ENCODE measurements at places on chromosomes 5 and 9. TPM values are rescaled to one million over a fixed set of nuclear protein-coding genes. Genes with fewer than 3 reads are reported as not detected.

- no peak overlapping the region for H3K4me3 ChIP-seq
- no peak overlapping the region for H3K27ac ChIP-seq
- H3K36me3 ChIP-seq, result no peaks in the 10 kb centered on the region
- H3K27me3 ChIP-seq, result no peaks in the 10 kb centered on the region
- no peak for DNase-seq
- H3K4me1 ChIP-seq, result no peaks in the 10 kb centered on the region
Measured at GRCh38 chr5:137372773-137373160, 126.4 kb downstream of the SPOCK1 start.

GRCh38 chr5:122846051-122846550, 688 bp downstream of the SNX24 start:
- peak overlapping the region; percentile 67 for H3K4me3 ChIP-seq
- H3K36me3 ChIP-seq, result no peaks in the 10 kb centered on the region
- DNase-seq, result no peak
- H3K27me3 ChIP-seq, result no peaks in the 10 kb centered on the region
- H3K4me1 ChIP-seq, result no peaks in the 10 kb centered on the region
- H3K27ac ChIP-seq, result no peak overlapping the region

- H3K27ac ChIP-seq, result no peak overlapping the region
- no peaks in the 10 kb centered on the region for H3K4me1 ChIP-seq
- no peak for DNase-seq
Measured at GRCh38 chr9:117903453-117903852, 199.2 kb downstream of the TLR4 start.

GRCh38 chr5:172881691-172882370, 47.8 kb downstream of the ERGIC1 start:
- no peaks in the 10 kb centered on the region for H3K27me3 ChIP-seq
- peaks cover 3% of the 10 kb centered on the region for H3K4me1 ChIP-seq
- H3K4me3 ChIP-seq, result no peak overlapping the region

DNA sequence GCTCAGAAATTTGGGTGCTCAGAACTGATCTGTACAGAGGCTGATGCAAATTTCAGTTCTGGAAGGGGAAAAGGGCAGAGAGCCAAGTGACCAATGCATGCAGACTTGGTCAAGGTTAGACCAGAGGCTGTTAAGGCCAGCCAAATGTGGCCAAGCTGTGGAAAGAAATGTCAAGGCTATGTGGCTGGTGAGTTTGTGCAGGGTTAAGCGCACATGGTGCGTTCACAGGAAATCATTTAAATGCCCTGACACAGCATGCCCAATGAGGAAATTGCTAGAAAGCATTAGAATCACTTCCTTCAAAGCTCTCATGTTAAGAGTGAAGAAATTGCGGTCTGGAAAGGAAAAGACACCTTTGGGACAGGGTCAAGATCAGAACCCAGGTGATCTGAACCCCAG, 58.0 kb downstream of the PTPN3 start:
- H3K4me3 ChIP-seq, result no peak overlapping the region
- no peak for DNase-seq
- peaks cover 3% of the 10 kb centered on the region for H3K36me3 ChIP-seq
- no peaks in the 10 kb centered on the region for H3K4me1 ChIP-seq
- H3K27ac ChIP-seq, result no peak overlapping the region
- H3K27me3 ChIP-seq, result no peaks in the 10 kb centered on the region

- H3K4me1 ChIP-seq, result no peaks in the 10 kb centered on the region
- no peak overlapping the region for H3K4me3 ChIP-seq
- H3K27me3 ChIP-seq, result no peaks in the 10 kb centered on the region
- no peak overlapping the region for H3K27ac ChIP-seq
- H3K36me3 ChIP-seq, result no peaks in the 10 kb centered on the region
Measured at GRCh38 chr5:60372786-60373185, 327.2 kb downstream of the DEPDC1B start.

- H3K27me3 ChIP-seq, result no peaks in the 10 kb centered on the region
- no peak within 1 kb of the TSS for H3K4me3 ChIP-seq
- DNase-seq, result peak; percentile 65
- no peaks in the 10 kb centered on the region for H3K36me3 ChIP-seq
Measured at GRCh38 chr9:114930056-114930812, at the start of gene TNFSF8. Gene TNFSF8 (minus strand): TSS chr9:114930591. CDS start chr9:114930303, 288 bp downstream.

DNA sequence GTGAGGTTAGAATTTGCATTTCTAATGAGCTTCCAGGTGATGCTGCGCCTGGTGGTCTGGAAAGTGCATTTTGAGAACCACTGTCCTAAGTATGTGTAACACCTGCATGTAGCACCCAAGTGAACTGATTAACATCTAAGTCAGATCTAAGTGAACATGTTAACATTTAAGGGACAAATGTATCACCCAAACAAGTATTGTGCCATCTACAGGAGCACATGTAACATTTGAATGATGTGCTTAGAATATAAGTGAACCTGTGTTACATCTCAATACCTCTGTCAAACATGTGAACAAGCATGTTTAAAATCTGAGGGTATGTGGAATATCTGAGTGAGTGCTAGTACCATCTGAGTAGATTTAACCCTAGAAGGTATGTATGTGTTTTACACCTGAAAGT, 68.7 kb downstream of the PLPPR1 start:
- DNase-seq, result no peak
- no peaks in the 10 kb centered on the region for H3K36me3 ChIP-seq
- no peak overlapping the region for H3K27ac ChIP-seq
- no peaks in the 10 kb centered on the region for H3K4me1 ChIP-seq
- no peaks in the 10 kb centered on the region for H3K27me3 ChIP-seq

DNA sequence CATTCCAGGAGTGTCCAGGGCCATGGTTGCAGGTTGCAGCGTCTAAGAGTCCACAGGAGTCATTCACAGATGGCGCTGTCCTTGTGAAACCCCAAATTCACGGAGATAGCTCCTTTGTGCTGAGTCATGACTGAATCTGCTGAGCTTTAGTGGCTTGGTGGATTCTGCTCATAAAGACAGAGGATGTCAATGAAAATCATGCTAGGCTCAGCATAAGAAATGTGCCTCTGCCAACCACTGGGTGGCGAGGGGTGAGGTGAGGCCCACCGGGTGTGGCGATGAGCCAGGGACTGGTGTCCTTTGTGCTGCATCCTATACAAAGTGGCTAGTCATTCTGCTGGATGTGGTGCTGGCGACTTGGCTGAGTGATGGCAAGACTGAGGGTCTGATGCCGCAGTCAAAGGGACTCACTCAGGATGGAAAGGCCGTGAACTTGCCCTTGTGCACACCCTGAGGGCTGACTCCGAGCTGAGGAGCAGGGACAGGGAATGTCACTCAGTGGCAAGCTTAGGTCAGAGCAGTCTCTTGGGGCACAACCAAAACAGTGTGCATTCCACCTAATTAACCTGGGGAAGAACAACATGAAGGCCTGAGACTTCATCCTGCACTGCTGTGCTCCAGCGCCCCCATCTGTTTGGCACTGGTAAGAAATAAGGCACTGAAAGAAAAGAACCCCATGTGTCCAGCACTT, 71.5 kb downstream of the DAP start:
- no peak overlapping the region for H3K27ac ChIP-seq
- H3K27me3 ChIP-seq, result no peaks in the 10 kb centered on the region
- no peak overlapping the region for H3K4me3 ChIP-seq
- DNase-seq, result no peak
- no peaks in the 10 kb centered on the region for H3K36me3 ChIP-seq

GRCh38 chr5:59746241-59746765, 147.2 kb downstream of the PDE4D start:
- H3K27me3 ChIP-seq, result no peaks in the 10 kb centered on the region
- H3K27ac ChIP-seq, result no peak overlapping the region
- H3K4me3 ChIP-seq, result no peak overlapping the region
- no peaks in the 10 kb centered on the region for H3K36me3 ChIP-seq
- DNase-seq, result no peak

GRCh38 chr5:102223542-102224477, 72.3 kb downstream of the SLCO4C1 start:
- H3K27me3 ChIP-seq, result no peaks in the 10 kb centered on the region
- H3K4me3 ChIP-seq, result no peak overlapping the region
- H3K4me1 ChIP-seq, result no peaks in the 10 kb centered on the region
- DNase-seq, result no peak

- no peaks in the 10 kb centered on the region for H3K27me3 ChIP-seq
- no peak overlapping the region for H3K27ac ChIP-seq
- H3K4me3 ChIP-seq, result no peak overlapping the region
- H3K36me3 ChIP-seq, result peaks cover 12% of the 10 kb centered on the region
Measured at GRCh38 chr9:126830827-126831226, 26.0 kb downstream of the ZBTB43 start.

DNA sequence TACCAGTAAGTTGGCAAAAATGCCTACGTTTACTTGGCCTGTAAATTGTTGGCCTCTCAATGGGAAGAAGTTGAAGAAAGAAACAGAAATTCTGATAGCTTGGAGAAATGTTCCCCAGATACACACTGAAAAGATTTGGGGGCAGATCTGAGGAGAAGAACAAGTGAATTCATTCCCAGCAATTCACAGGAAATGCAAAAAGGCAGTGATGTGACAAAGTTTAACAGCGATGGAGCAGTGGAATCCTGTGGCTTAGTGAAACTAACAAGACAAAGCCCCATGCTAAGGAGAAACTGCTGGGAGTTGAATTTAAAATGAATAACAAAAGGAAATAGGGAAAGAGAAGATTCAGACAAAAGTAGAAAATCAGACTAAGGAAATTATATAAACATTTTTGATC, 213.2 kb upstream of the EDIL3 start:
- H3K4me1 ChIP-seq, result no peaks in the 10 kb centered on the region
- DNase-seq, result no peak
- no peak overlapping the region for H3K4me3 ChIP-seq
- no peaks in the 10 kb centered on the region for H3K27me3 ChIP-seq
- no peaks in the 10 kb centered on the region for H3K36me3 ChIP-seq

- no peak overlapping the region for H3K27ac ChIP-seq
- no peaks in the 10 kb centered on the region for H3K4me1 ChIP-seq
- no peak for DNase-seq
- no peak overlapping the region for H3K4me3 ChIP-seq
Measured at GRCh38 chr5:30438785-30439184, 754.7 kb upstream of the CDH6 start.

DNA sequence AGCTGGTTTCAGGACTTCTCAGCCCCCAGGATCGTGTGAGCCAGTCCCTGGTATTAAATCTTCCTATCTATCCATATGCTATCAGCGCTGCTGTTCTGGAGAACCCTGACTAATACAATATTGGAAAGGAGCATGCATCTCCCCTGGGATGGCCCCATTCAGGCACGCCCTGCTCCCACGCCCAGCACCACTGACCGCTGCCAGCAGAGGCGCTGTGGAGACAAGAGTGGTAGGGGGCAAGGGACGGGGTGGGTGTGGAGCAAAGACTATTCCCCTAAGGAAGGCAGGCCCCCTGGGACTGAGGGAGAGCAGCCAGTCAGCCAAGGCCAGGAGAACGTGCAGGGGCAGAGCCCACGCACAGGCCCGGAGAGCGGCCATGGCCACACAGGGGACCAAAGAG, 116.0 kb downstream of the VAV2 start:
- H3K27ac ChIP-seq, result no peak overlapping the region
- no peak for DNase-seq
- no peaks in the 10 kb centered on the region for H3K4me1 ChIP-seq
- no peaks in the 10 kb centered on the region for H3K27me3 ChIP-seq
- H3K4me3 ChIP-seq, result no peak overlapping the region

GRCh38 chr5:89735082-89735481, 674.5 kb downstream of the CETN3 start:
- H3K27ac ChIP-seq, result no peak overlapping the region
- H3K36me3 ChIP-seq, result no peaks in the 10 kb centered on the region
- no peaks in the 10 kb centered on the region for H3K27me3 ChIP-seq
- H3K4me1 ChIP-seq, result no peaks in the 10 kb centered on the region

The TLR4 gene
- total RNA-seq, result 37.2 TPM

The ZNF883 gene
- 2.1 TPM for total RNA-seq

The STARD4 gene
- total RNA-seq, result 13.6 TPM

The RASGRF2 gene
- total RNA-seq, result 4.7 TPM

The KCNV2 gene
- total RNA-seq, result not detected
